ENCODE measurements at places on chromosomes 6 and 20.

GRCh38 chr6:13256266-13257001 lies 71.9 kb downstream of the TBC1D7 start:
- DNase-seq, result no peak

GRCh38 chr6:56387621-56388414 lies 140.4 kb upstream of the COL21A1 start:
- no peak for DNase-seq

- no peak for DNase-seq
These were observed 165.0 kb upstream of the PLCB4 start for GRCh38 chr20:8903655-8904605.

- no peak for DNase-seq
These were observed 280.6 kb downstream of the HDGFL1 start for GRCh38 chr6:22849921-22850320.

GRCh38 chr6:37320646-37321045 lies 33.1 kb upstream of the RNF8 start:
- DNase-seq, result no peak

DNA sequence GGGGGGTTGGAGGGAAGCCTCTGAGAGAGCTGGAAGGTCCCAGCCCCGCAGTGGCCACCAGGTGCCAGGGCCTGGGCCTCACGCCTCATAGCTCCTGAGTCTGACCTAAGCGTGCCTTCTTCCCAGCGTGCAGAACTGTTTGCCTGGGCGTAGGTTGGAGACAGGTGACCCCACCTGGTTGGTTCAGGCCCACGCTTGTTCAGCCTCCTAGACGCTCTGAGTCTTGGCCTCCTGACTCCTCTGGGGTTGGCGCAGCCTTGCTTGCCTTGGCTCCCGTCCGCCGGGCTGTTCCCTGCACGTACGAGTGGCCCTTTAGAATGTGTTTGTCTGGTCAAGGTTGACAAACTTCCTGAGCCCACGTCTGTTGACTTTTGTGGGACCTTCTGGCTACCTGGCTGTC lies 70.8 kb downstream of the EYA2 start:
- DNase-seq, result no peak

GRCh38 chr20:17229256-17229655 lies 2.4 kb downstream of the PCSK2 start:
- no peak for DNase-seq

- no peak for DNase-seq
These were observed 64.6 kb upstream of the ADGRF1 start for GRCh38 chr6:47106721-47107197.

DNA sequence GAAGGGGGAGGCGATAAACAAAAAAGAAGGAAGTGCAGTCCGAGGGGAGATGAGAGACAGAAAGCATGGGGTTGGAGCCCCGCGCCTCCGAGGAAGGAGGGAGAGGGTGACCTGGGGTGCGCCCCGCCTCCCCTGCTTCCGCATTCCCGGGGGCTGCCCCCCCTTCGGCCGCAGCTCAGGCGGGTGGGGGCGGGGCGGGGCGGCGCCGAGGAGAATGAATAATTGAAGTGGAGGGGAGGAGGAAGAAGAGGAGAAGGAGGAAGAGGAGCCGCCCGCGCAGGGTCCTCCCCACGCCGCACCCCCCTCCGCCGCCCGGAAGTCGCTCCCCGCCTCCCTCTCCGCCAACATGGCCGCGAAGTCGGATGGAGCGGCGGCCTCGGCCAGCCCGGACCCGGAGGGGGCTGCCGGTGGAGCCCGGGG lies at the start of gene XKR7:
TSS of gene XKR7 (plus strand) at position 322 of the 420 bp plus-strand sequence. CDS start at position 347, 25 bp downstream.
- peak; percentile 4 for DNase-seq

DNA sequence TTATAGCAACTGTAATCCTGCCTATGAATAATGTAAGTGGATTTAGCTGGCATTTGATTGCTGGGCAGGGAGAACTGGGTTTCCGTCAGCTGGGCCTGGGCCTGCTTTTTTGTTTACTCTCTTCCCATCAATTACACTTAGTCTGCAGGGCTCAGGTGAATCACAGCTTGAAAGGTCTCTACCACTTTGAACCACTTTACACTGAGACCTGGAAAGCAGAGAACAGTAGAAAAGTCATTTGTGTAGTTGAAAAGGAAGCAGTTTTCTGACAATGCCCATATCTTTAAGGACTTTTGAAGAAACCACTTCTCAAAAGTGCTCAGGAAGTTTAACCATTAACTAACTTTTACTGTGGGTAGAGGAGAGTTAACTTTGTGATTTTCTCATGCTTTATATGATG lies 315.4 kb upstream of the SASH1 start:
- no peak for DNase-seq

GRCh38 chr20:14288341-14289330 lies 48.8 kb downstream of the FLRT3 start:
- DNase-seq, result no peak

DNA sequence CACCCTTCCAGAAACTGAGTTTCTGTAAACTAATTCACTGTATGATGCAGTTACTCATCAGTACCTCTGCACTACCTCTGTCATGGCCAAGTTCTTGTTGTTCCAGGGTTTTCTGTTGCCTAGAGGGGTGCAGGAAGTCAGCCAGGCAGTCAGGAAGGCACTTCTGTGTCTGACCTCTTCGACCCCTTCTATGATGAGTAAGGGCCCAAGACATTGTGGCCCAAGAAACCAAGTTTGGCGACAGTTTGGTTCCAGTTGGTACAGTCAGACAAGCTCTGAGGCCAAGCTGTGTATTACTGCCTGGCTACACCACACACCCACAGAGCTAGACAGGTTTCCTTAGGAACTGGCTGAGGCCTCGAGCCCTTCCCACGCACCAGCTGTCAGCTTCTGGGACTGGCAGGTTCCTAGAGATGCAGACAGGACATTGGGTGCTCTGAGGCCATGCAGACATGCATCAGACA lies 41.2 kb downstream of the TRAF3IP2 start:
- DNase-seq, result no peak

DNA sequence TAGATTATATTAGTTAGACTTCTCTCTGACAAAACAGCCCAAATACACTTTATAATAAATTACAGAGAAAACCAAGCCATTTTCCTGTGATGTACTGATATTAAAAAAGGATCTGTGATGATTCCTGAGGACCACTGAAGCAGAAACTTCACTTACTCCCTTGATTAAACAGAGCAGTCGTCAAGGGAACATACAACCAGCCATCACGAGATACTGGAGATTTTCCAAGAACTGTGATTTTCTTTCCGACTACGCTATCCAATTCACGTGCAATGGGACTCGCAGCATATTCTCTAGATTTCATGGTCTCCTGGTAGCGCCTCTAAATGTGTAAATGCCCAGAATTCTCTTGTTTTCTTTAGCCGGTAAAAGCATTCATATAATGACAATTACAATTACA lies 377.4 kb downstream of the PHF3 start:
- no peak for DNase-seq

DNA sequence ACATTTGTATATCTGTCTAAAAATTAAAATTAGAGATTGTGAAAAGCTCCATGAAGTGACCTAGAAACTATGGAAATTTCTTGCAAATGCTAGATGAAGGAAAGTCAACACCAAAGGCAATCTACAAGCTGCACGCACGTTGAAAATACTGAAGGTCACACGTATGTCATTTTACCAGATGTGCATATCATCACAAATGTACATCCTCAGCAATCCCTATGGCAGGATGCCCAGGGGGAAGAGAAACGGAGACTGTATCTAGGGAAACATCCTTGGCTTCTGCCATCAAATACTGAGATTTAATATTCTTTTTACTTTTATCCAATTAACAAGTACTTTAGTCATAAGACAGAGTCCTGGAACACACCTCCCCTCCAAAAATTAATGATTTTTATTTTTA lies 672.0 kb downstream of the RNF144B start:
- DNase-seq, result no peak

DNA sequence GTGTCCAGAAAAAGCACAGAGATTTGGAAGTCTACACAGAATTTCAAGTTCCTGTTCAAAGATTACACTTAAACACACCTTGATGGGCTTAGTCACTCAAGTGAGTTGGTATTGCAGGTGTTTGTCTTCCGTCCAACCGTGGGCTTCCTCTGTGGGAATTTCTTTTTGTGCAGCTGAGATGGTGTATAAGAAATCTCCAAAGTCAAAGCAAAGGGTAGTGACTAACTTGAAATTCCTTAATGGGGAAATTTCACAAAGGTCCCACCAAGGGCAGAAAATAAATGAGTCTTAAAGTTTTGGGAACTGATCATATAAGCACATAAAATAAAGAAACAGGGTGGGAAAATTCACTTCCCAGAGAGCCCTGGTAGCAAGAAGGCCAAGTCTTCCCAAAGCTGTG lies 102.0 kb upstream of the TNFAIP3 start:
- no peak for DNase-seq

DNA sequence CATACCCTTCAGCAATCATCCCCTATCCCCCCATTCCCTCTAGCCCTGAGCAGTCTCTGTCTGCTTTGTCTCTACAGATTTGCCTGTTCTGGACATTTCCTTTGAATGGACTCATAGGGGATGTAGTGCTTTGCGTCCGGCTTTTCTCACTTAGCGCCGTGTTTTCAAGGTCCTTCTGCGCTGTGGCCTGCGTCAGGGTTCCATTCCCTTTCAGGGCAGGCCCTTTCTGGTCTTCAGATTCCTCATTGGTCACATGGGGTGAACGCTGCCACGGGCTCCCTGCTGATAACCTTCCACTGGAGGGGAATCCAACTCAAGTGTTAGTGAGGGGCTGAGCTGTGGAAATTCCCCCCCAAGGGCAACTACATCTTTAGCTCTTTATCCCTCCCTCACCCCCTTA lies 36.4 kb upstream of the APCDD1L start:
- DNase-seq, result no peak

GRCh38 chr6:111549746-111550145 lies 55.9 kb downstream of the TRAF3IP2 start:
- DNase-seq, result no peak

DNA sequence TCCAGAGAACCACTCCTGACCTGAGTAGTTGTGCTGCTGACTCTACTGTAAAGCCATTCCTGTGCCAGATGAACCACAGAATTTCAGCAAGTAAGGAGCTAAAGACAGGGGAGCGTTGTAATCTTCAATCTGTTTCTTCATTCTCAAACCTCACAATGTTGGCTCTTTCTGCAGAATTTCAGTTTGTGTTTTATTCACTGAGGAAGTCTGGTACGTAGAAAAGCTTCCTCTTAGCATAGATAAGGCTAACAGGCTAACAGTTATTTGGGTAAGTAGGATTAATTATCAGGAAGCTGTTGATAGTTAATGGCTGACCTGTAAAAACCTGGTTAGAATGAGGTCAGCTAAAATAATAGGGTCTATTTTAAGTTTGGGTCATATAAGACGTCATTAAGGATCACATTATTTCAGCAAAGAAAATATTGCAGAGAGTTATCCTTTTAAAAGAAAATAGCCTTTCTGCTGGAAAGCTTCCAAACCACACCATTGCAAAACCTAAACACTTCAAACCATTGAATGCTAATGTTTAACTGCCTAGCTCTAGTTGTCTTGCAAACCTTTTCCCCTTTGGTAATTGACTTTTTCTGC lies 14.1 kb upstream of the TENT5A start:
- no peak for DNase-seq

GRCh38 chr20:6057691-6058090 lies 3.8 kb upstream of the LRRN4 start:
- no peak for DNase-seq

- no peak for DNase-seq
These were observed 57.2 kb downstream of the MTFR2 start for GRCh38 chr6:136192902-136193301.

DNA sequence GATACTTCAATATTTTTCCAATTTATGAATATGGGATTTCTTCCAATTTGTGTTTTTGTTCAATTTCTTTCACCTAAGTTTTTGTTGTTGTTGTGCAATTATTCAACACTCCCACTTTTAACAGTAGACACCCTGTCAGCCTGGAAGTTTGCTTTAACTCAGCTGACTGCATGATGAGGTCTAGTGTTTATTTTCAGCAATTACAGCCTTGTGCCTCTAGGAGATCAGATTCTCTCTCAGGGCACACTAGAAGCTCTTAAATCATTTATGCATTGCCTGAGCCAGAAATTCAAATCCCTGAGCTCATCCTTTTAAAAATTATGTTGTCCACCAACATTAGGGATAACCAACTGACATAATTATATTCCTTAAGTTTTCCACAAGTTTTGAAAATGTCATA lies 85.7 kb downstream of the MRAP2 start:
- no peak for DNase-seq

DNA sequence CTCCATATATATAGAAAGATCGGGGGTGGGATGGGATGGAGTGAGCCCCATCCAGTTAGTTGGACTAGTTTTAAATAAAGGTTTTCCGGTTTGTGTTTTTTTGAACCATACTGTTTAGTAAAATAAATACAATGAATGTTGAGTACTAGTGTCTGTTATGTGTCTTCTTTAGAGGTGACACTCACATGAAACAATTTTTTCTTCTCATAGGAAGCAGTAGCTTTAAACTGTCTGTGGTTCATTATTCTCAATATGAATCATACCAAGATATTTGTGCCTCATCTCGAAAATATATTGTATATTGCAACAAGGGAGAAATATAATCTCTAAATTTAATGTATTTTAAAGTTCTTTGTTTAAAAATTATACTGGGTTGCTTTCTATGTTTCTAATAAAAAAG lies 33.4 kb downstream of the HSF2 start:
- no peak for DNase-seq

DNA sequence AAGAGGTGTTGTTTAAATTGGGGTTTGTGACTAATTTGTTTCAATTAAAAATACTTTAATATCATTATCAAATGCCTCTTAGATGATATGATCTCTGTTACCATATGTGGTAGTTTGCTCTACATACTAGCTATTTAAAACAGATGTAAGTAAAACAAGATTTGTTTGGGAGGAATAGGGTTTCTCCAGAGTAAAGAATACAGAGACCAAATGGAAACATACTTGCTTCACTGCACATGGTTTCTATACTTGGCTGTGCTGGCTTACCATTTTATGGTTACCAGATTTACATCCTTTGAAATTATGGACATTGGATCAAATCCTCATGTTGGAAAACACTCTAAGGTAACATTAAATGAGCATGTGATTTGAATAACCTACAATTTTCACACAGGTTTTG lies 588.3 kb downstream of the CD109 start:
- DNase-seq, result no peak

DNA sequence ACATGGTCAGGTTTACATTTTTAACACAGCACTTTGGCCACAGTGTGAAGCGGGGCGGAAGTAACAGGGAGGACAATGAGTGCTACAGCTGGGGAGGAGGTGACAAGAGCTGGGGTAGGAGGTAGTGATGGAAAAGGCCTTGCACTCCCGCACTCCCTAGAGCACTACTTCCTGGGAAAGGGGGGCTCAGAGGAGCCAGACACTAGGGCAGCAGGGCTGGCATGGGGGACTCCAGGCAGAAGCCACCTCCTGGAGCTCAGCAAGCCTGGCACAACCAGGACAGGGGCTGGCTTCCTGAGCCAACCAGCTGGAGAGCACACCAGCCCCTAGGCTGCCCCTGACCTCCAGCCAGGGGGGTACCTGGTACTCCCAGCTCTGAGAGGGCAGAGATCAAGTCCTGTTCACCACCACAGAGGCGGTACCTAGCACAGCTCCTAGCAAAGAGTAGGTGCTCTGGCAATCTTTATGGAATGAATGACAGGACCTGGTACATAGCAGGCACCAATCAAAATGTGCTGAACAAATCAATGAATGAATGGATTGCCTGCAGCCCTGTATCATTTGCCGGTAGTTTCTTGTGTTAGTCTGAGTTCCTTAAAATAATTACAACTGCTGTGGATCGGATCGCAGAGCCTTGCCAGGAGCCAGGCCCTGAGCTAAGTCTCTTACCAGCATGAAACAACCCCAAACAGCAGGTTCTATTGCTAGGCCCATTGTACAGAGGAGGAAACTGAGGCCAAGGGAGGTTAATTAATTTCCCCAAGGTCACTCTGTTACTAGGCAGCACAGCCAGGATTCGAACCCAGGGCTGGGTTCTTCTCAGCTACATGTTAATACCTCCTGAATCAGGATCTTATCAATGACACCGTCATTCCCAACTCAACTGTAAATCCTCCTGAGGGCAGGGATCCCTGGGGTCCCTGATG lies 15.5 kb downstream of the NOL4L start:
- no peak for DNase-seq

Measured in stimulated activated CD4-positive, alpha-beta T cell treated with anti-CD3 and anti-CD28 coated beads, Interleukin-15, amount 100 ng/mL, for 48 hours (primary cell).